ENCODE measurements at places on chromosomes 6 and 20. TPM values are rescaled to one million over a fixed set of nuclear protein-coding genes. Genes with fewer than 3 reads are reported as not detected.

Gene CLPSL1
- total RNA-seq, result not detected

Gene BMP6
- 22.0 TPM for total RNA-seq

Gene GATA5
- total RNA-seq, result not detected

Gene SIRPB2
- total RNA-seq, result not detected

Gene GLP1R
- total RNA-seq, result under 0.01 TPM

Gene ZNF165
- total RNA-seq, result 0.38 TPM

Gene BAG2
- 17.2 TPM for total RNA-seq

Gene CTCFL
- total RNA-seq, result not detected

Gene C6orf163
- 0.77 TPM for total RNA-seq

Gene MRPL14
- total RNA-seq, result 49.9 TPM

Gene ARFGEF3
- total RNA-seq, result 0.56 TPM

Gene TINAG
- total RNA-seq, result not detected

Gene TGM2
- 457 TPM for total RNA-seq

Gene HLA-DQB1
- not detected for total RNA-seq

Gene THBS2
- total RNA-seq, result 629 TPM

Gene EMILIN3
- total RNA-seq, result not detected

Gene NNAT
- total RNA-seq, result 0.19 TPM

Gene CALHM4
- total RNA-seq, result 0.19 TPM

Gene RAMACL
- 0.38 TPM for total RNA-seq

Gene CCN2
- total RNA-seq, result 323 TPM

Gene RARS2
- total RNA-seq, result 53.8 TPM

Gene CRISP2
- not detected for total RNA-seq

Gene LY6G6C
- total RNA-seq, result under 0.01 TPM

Gene ENTPD6
- total RNA-seq, result 81.9 TPM

Gene MCCD1
- not detected for total RNA-seq

Gene PM20D2
- total RNA-seq, result 3.1 TPM

Gene SAPCD1
- 0.85 TPM for total RNA-seq

Gene MYCT1
- 22.2 TPM for total RNA-seq

Gene BEND3
- total RNA-seq, result 2.5 TPM

Gene RALGAPB
- 24.8 TPM for total RNA-seq

Gene FAM83B
- total RNA-seq, result 0.28 TPM

Gene PI16
- 0.28 TPM for total RNA-seq

Gene PLA2G7
- total RNA-seq, result under 0.01 TPM

Gene BMP5
- 1.1 TPM for total RNA-seq

Gene CEP250
- total RNA-seq, result 35.2 TPM

Gene DEFB132
- not detected for total RNA-seq

Gene FLRT3
- total RNA-seq, result 0.58 TPM

Gene CAP2
- total RNA-seq, result 17.8 TPM

Gene RBM24
- 5.6 TPM for total RNA-seq

Gene SIRPG
- not detected for total RNA-seq

Gene DTD1
- total RNA-seq, result 97.8 TPM

Gene RBBP8NL
- total RNA-seq, result not detected

Gene HECA
- 27.3 TPM for total RNA-seq

Gene MUCL3
- not detected for total RNA-seq

Gene CST7
- total RNA-seq, result not detected

Gene MICB
- 20.7 TPM for total RNA-seq

Gene CST2
- 6.9 TPM for total RNA-seq

Gene FAM217A
- total RNA-seq, result not detected

Gene TRIM31
- total RNA-seq, result not detected

Gene TXLNB
- total RNA-seq, result under 0.01 TPM

Gene GSTA1
- total RNA-seq, result not detected

Gene OPN5
- not detected for total RNA-seq

Gene SIRPB1
- 2.5 TPM for total RNA-seq
